ENCODE measurements at places on chromosomes 3 and 15. TPM values are rescaled to one million over a fixed set of nuclear protein-coding genes. Genes with fewer than 3 reads are reported as not detected.
A peak's percentile ranks its signal among the peaks of the same experiment; 100 is the strongest.

Gene ZKSCAN7
- total RNA-seq = 20.1 TPM

GRCh38 chr15:63155486-63155885, 1.8 kb downstream of the RPS27L start:
- no peak for DNase-seq

GRCh38 chr15:45184562-45185041, 3.2 kb downstream of the SHF start:
- DNase-seq = no peak

- no peak for DNase-seq
Observed at GRCh38 chr3:46893146-46893748, 15.7 kb downstream of the PTH1R start.

DNA sequence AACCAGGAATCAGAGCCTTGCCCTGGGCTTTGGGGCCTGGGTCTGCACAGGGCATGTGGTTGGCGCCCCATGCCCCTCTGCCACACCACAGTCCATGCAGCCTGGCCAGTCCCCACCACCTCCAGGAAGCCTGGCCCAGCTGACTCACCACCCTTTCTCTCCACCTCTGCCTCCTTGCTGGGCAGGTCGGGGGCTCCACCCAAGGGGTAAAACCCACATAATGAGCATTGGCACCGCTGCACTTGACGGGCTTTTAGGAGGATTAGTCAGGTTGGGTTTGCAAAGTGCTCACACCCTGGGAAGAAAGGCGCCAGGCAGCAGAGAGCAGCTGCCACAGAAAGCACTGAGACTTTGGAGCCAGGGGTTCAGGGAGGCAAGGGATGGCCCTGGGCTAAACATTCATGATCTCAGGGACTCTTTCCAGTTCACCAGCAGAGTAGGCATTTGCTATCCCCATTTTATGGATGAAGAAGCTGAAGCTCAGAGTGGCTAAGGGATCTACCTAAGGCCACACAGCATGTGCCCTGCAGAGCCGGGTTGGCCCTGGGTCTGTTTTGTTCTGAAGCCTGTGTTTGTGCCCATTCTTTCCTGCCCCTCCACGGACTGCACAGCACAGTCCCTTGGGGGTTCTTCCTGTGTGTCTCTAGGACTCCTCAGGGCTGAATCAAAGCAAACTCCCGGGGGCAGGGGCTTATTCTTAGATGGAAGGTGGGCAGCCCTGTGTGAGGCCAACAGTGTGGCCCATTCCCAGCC, 113.4 kb downstream of the ETFA start:
- no peak for DNase-seq

DNA sequence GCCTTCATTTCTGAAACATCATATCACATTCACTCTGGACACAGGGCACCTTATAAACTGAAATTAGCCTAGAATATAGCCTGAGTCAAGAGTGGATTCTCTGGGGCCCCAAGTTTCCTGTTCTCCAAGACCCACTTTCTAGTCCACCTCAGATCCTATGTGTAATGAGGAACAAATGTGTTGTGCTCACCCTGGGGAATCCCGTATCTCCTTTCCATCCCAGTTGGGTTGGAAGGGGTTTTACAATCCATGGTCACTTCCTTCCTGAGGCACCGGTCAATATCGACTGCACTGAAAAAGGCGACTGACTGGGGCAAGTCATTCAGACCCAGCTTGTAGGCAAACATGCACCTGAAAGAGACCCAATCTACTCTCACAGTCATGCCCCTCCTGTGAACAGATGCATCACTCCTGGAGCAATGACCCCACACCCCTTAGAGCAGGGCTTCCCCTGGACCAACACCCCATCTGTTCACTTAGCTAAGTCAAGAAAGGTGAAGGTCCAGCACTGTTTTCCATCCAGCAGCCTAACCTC, 17.4 kb downstream of the POLG start:
- DNase-seq = no peak

- no peak for DNase-seq
Observed at GRCh38 chr3:112685956-112686799, 45.2 kb upstream of the CCDC80 start.

DNA sequence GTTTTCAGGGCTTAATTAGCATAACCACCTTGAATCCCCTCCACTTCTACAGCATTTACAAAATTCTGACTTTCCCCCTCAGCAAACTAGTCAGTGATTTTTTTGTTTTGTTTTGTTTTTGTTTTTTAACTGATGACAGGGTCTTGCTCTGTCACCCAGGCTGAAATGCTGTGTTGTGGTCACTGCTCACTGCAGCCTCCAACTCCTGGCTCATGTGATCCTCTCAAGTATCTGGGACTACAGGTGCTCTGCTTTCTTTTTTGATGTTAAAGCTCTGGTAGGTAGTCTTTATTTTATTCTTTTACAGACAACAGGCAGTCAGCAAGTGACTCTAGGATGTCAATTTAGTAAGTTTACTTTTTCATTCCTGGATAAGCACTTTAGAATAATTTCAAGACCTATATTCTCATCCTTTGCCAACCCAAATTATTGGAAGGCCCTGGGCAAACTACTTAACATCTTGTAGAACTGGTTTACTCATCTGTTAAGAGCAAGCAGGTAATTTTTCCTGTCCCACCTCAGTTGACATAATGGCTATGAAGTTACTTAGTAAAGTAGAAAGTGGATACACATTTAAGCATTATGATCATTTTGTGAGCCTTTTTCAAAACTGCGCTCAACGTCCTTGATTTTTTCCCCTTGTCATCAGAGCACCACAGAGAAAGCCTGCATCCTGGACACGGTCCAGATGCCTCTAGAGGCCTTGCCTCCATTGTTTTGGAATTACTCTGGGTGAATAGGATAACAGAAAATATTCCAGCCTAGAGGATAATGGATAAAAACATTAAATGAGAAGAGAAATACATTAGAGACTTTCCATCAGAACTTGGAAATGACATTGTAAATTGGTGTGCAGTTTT, 69.9 kb upstream of the NDUFB4 start:
- DNase-seq = no peak

DNA sequence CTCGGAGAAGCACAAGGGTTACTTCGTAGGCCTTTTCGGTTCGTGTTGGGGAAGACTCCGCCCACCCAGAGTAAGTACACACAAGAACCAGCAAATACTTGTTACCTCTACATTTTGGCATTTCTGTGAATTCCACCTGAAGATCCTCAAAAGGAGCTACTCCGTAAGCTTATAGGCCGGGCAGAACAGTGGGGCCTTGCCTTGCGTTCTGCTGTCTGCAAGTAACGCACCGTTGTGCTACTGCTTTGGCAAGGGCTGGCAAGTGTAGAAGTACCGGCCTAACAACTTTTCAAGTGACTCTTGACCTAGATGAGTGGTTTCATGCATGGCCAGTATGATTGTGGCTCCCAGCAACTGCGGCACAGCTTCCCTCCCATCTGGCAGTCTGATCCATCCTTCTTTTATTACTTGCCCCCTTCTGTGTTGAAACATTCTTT, 6.4 kb upstream of the DNAAF4 start:
- no peak for DNase-seq

DNA sequence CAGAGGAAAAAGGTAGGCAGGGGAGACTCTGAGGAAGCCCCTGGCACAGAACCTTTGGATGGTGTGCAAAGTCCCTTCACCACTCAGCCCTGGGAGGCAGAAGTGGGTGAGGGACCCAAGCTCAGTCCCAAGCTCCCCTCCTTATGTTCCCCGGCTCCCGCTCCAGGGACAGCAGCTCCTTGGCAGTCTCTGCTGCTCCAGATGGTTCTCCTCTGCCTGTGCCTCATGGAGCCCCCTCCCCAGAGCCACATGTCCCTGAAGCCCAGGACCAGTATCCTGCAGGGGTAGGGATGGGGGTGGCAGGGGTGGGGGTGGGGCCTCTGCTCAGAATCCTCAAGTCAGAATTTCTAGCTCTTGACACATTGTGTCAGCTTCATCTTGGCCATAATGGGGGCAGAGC, 8.0 kb upstream of the CAMKV start:
- DNase-seq = no peak

DNA sequence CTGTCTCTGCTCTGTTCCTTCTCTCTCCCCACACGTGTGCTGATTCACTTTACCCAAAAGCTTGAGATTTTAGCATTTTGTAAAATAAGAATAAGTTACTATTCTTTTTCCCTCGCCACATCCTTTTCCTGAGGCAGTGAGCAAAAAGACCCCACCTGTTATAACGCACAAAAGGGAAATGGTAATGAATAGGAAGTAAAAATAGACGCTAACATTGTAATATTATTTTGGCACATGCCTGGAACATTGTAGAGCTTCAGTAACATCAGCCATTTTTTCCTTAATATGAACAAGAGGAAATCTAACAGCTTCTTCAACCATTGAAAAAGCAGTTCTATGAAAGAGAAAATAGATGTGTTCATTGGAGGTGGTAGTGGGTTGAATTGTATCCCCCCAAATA, 40.5 kb downstream of the CD200 start:
- no peak for DNase-seq

- DNase-seq = peak; percentile 33
Observed at GRCh38 chr3:89314454-89315098, 207.2 kb downstream of the EPHA3 start.

- DNase-seq = no peak
Observed at GRCh38 chr3:104402902-104403301, 963.8 kb upstream of the ALCAM start.

Data from testis (tissue), 5 donors.